ENCODE measurements at places on chromosomes 11 and 22.
A peak's percentile ranks its signal among the peaks of the same experiment; 100 is the strongest.

- DNase-seq: no peak
Observed at GRCh38 chr22:20584872-20585638, 77.6 kb downstream of the MED15 start.

- no peak for DNase-seq
Observed at GRCh38 chr11:37972691-37973090, 1374.7 kb upstream of the RAG2 start.

GRCh38 chr11:8178297-8178696, 9.5 kb upstream of the RIC3 start:
- DNase-seq: no peak

GRCh38 chr11:128412847-128413791, 174.2 kb downstream of the ETS1 start:
- DNase-seq: no peak

- no peak for DNase-seq
Observed at GRCh38 chr11:66922551-66922950, 35.6 kb downstream of the PC start.

GRCh38 chr11:61298663-61299244, 3.6 kb upstream of the VWCE start:
- no peak for DNase-seq

- DNase-seq: no peak
Observed at GRCh38 chr11:17719938-17720795, 796 bp downstream of the MYOD1 start.

GRCh38 chr11:116600930-116601329, 171.9 kb downstream of the BUD13 start:
- DNase-seq: no peak

DNA sequence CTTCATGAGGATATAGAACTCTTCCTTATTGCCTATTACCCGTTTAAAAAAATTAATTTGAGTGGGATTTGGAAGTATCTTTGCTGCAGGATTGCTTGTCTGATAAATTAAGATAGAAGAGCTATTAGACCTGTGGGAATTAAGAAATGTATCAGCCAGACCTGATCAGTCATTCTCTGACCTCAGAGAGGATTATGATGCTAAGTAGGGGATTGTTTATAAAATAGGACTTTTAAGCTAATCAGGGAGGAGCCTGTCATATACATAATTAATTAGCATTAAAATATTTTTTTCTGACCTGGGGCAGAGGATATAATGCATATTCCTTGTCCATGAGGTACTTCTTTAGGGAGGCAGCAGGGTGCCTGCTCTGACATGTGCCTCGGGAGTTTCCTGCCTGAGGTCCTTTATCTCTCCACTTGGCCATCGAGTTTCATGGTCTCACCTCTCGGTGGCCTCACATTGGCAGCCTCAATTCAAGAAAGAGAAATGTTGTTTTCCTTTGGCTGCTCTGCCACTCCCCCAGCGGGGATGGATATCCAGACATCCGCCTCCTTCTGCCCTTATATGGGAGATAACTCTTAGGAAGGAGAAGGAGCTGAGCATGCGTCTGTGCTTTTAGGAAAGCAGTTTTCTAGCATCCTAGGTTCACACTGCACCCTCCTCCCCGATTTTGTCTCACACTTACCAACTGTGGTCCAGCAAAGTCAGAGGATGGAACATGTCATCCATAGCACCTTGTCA, 41.1 kb downstream of the DIXDC1 start:
- no peak for DNase-seq

- peak; percentile 21 for DNase-seq
Observed at GRCh38 chr11:28343304-28344233, 235.4 kb downstream of the METTL15 start.

- no peak for DNase-seq
Observed at GRCh38 chr22:49959782-49960158, 802 bp upstream of the PIM3 start.

DNA sequence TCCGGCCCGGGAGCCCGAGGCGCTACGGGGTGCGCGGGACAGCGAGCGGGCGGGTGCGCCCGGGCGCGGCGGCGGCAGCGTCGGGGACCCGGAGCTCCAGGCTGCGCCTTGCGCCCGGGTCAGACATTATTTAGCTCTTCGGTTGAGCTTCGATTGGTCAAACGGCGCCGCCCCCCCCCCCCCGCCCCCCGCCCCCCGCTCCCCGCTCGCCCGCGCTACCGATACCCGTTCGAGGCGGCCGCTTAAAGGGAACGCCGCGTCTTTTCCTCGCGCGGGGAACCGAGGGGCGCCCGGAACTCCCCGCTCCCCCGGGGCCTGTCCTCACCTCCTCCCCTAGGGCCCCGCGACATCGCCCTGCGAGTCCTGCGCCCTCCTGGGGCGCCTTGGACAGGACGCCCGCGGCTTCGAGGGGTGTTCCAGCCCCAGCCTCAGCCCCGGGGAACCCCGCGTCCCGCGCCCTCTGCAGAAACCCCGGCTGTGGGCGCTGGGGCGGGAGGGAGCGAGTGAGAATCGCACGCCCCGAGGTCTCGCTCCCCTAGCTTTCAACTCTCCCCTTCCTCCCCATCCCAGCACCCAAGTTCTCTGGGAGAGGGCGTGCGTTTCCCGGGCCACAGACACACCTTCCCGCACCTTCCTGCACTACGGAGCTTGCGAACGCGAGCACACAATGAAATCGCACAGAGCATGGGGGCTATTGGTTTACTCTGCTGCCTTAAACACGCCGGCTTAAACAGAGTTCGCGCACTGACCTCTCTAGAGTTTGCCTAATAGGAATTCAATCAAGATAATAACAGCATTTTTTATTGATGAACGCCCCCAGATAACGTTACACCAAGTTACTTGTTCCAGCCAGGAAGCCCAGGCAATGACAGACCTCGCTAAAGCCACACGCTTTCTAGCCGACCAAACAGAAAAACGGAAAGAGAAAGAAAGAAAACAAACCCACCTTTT, at the start of gene BDNF:
Gene BDNF, minus strand, starts transcription at position 105 of the 951 bp plus-strand sequence. CDS start 41,891 bp downstream, outside the sequence.
- DNase-seq: peak; percentile 25

GRCh38 chr11:71070490-71071453, 181.6 kb downstream of the SHANK2 start:
- no peak for DNase-seq

- no peak for DNase-seq
Observed at GRCh38 chr22:20899827-20900423, 17.3 kb upstream of the CRKL start.

DNA sequence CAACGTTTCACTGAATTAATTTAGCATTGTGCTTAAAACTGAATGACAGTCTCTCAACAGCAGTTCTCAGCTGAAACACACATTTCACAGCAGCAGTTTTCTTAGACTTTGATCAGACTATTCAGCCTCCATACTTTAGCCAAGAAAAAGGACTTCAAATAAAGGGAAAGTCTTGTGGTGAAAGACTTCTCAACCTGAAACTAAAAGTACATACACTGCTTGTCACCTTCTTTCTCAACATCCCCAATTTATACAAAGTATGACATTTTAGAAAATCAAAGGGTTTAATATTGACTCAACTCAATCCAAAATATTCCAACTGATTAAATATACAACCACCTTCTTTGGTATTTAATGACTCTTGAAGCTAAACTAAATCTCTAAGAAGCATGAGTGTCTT, 419.0 kb downstream of the LRRC4C start:
- no peak for DNase-seq

DNA sequence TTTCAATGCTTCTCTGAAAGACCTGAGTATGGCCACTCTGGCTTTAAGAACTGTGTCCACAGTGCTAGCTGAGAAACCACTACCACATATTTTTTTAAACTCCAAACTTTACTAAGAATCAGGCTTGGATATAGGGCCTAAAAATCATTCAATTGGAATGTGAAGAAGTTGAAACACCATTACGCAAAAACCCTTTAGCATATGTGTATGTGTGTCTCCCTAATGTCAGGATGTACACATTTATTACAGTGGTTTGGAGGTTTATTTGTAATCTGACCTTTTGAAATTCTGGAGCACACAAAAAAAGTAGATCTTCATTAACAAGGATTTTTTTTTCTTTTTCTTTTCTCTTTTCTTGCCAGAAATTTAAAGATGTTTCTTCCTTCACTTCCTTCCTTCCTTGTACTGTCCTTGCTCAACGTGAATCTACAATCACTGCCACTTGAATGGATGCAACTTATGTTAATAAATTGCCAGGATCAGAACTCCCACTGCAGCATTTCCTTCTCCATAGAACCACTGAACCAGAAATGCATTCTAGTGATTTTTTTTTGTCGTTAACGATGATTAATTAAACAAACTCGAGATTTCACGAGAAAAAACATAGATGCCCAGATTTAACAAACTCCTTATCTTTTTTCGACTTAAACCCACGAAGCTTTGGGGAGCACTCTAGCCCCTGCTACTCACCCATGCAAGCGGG, 3.1 kb upstream of the ADM start:
- DNase-seq: no peak

GRCh38 chr22:26995235-26995634, 337.8 kb downstream of the MIAT start:
- no peak for DNase-seq

DNA sequence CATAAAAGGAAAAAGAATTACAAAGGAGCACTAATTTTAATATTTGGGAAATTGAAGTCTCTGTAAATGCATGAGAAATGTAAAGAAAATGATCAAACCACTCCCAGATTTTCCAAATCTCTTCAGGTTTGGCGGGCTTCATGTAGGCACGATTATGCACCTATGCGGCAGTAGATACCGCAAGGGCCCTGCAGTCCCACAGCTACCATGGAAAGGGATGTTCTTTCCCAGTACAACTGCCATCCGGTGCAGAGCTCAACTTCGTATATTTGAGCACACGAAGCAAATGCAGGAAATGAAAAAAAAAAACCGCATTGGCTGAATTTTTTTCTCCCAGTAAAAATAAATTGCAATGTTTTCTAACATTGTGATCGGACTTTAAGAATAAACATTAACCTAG, 1.4 kb downstream of the SLC17A6 start:
- DNase-seq: no peak

GRCh38 chr11:107203656-107204055, 185.4 kb upstream of the GUCY1A2 start:
- DNase-seq: no peak

- DNase-seq: no peak
Observed at GRCh38 chr22:17475318-17476230, 87.7 kb upstream of the SLC25A18 start.

GRCh38 chr11:125174686-125175085, 10.1 kb downstream of the PKNOX2 start:
- DNase-seq: no peak

DNA sequence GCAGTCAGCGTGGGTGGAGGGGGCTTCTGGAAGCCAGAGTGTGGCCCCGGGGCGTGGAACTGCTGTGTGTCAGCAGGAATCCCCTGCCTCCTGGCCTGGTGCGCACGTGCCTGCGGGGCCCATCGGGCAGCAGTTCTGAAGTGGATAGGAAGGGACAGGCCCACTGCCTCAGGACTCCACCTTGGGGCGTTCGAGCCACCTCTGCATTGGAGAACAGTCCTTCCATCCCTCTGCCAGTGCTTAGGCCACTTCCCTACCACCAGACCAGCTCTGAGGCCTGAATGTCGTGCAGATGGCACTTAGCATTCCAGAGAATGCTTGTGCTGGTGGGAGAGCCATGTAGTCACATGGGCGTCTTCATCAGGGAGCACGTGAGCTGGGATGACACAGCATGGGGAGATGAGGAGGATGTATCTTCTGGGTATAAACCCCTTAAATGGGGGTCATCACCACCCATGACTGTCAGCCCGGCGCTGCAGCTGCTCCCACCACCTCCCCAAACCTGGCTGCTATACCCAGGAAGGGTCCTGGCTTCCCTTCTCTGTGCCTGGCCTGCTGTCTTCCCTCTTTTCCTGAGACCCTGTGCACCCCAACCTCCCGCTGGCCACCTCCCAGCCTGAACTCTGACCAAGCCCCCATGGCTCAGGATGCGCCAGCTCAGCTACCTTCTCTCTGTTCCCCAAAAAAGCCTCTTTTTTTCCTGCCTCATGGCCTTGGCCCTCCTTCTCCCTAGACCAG, 9.7 kb downstream of the INCENP start:
- no peak for DNase-seq

- no peak for DNase-seq
Observed at GRCh38 chr11:45848654-45849081, 1.4 kb downstream of the CRY2 start.

DNA sequence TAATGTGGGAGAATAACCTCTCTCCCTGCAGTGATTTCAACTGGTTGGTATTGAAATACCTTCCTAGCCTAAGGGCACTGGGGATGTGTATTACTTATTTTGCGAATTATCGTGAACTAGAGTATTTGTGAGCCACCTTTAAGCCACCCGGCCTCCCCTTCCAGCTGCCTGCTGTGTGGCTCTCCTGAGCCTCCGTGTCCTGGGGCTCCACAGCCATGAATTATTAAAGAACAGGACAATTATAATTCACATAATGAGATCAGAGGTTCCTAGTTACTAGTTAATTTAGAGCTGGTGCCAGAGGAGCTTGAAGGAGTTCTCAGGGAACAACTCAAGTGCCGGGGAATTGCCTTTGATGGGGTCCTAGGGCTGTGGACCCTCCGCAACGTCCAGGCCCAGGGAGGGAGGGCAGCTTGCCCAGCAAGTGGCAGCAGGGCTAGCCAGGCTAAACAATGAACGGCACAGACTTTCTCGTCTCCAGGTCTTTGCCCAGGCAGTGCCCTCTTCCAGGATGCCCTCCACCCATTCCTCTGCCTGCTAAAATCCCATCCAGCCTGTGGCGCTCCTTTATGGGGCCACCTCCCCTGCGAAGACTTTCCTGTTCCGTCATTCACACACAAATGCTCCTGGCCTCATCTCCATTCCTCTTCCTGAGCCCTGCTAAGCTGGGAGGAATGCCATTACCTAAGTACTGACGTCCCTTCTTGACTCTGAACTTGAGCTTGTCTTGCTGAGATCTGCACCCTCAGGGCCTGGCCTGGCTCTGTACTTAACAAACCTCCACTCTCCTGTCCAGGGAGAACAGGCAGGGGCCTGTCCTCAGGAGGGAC, 91.5 kb downstream of the RTL6 start:
- no peak for DNase-seq

GRCh38 chr11:1622086-1622485, at the start of gene KRTAP5-4:
Gene KRTAP5-4 (minus strand): TSS chr11:1622138. CDS start chr11:1622093, 45 bp downstream.
- no peak for DNase-seq

- no peak for DNase-seq
Observed at GRCh38 chr11:77851503-77851902, 30.6 kb downstream of the AAMDC start.

- DNase-seq: no peak
Observed at GRCh38 chr11:91947215-91947820, 277.3 kb upstream of the FAT3 start.

GRCh38 chr22:19809741-19810140, 44.9 kb downstream of the GNB1L start:
- DNase-seq: no peak

GRCh38 chr22:46917771-46918101, 155.3 kb downstream of the TBC1D22A start:
- DNase-seq: no peak

DNA sequence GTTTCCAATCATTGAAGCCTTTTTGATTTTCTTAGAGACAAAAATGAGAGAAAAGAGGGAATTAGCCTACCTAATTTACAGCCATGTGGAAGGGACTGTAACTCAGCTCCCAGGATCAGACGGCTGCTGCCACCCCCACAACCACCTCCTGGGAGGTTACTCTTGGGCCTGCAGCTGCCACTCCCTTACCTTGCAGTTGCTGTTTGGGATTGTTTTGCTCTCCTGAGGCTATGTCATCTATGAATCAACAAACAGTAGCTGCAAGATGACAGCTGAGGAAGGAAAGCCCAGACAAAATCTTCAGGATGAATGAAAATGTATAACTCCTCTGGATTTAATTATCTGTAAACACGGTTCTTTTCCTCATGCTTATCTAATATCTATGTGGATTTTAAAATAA, 28.0 kb upstream of the ZC3H12C start:
- DNase-seq: no peak
